Right renal pelvis (tissue), 4 donors: ENCODE measurements at places on chromosomes 7 and 10.

- DNase-seq: no peak
Measured at GRCh38 chr10:121741248-121741792, 143.1 kb upstream of the FGFR2 start.

GRCh38 chr7:37128327-37129034 lies 320.2 kb downstream of the ELMO1 start:
- no peak for DNase-seq

- no peak for DNase-seq
Measured at GRCh38 chr10:132001238-132001972, 19.7 kb upstream of the BNIP3 start.

DNA sequence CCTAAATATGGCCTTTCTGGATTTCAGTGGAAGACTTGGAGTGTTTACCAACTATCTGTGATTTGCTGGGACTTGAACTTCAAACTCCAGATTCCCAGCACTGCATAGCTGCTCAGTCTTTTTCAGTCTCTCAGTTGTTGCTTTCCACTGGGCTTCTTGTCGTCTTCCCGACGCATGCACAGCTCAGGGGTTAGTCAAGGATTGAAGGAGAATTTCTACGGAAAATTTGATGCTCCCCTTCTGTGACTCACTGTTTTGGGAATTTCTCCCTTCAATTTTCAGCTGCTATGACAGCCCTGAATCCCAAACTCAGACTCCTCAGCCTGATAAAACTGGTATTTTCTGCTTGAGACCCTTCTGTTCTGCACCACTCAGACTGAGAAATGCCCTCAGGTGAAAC lies 91.7 kb downstream of the CYP26A1 start:
- no peak for DNase-seq

DNA sequence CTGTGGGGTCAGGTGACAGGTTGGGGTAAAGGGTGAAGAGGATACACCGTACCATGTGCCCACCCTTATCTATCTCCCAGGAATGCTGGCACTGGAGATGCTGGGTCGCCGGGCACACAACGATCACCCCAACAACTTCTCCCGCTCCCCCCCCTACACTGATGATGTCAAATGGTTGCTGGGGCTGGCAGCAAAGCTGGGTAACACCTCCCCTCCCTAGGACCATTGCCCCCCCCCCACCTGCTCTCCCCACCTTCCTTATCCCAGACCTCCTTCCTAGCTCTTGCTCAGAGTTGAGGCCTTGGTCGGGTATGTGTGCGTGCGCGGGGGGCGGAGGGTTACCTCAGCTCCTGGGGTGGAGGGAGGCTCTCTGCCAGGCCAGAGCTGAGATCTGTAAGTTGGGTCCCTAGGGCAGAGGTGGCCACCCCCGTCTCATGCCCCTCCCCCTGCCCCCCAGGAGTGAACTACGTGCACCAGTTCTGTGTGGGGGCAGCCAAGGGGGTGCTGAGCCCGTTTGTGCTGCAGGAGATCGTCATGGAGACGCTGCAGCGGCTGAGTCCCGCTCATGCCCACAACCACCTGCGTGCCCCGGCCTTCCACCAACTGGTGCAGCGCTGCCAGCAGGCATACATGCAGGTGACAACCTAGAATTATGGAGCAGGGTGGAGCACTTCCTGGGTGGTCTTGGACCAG lies 10.7 kb downstream of the NDST2 start:
- DNase-seq: no peak

DNA sequence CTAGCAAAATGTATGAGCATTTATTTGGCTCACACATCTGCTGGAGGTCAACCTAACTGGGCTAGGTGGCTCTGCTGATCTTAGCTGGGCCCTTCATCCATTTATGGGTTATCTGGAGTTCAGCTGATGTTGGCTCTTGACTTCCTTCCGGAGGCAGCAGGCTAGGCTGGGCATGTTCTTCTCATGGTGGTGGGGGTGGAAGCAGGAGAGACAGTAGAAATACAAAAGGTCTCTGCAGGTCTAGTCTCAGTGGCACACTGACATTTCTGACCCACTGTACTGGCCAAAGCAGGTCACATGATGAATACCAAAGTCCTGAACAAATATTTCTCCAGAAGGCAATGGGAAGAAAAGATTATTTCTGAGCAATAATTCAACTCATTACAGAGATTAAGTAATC lies 334.6 kb downstream of the CRPPA start:
- DNase-seq: no peak

DNA sequence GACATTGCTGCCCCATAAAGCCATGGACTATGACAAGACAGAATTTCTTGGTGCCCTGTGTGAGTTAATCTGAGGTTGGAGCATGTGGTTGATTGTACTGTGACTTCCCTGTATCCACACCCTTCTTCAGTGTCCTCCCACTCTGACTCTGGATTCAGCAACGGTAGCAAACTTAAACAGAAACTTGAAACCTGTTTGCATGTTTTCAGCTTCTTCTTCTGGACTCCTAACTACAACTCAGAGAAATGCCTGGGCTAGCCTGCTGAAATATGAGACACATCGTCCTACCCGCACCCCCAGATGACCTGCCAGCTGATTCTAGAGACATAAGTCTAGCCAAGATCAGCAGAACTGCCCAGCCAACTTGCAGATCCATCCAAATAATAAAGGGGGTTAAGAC lies 78.4 kb downstream of the IPMK start:
- DNase-seq: no peak

GRCh38 chr10:88156341-88156740 lies 292.9 kb downstream of the PTEN start:
- DNase-seq: no peak
